Lung (tissue), 17 donors: ENCODE measurements at places on chromosomes 1 and 21. TPM values are rescaled to one million over a fixed set of nuclear protein-coding genes. Genes with fewer than 3 reads are reported as not detected.
A peak's percentile ranks its signal among the peaks of the same experiment; 100 is the strongest.

The SEMA6C gene
- polyA plus RNA-seq, result 6.7 TPM

The OR2L13 gene
- 0.03 TPM for polyA plus RNA-seq

GRCh38 chr1:151916726-151917370 lies 7.5 kb upstream of the THEM4 start:
- DNase-seq, result no peak

GRCh38 chr1:70382682-70383081 lies 28.2 kb upstream of the ANKRD13C start:
- DNase-seq, result no peak

The PCBP3 gene
- 1.6 TPM for polyA plus RNA-seq

GRCh38 chr1:214364786-214365295 lies 83.9 kb downstream of the SMYD2 start:
- DNase-seq, result no peak

GRCh38 chr1:7582460-7582972 lies 188.6 kb upstream of the VAMP3 start:
- DNase-seq, result no peak

DNA sequence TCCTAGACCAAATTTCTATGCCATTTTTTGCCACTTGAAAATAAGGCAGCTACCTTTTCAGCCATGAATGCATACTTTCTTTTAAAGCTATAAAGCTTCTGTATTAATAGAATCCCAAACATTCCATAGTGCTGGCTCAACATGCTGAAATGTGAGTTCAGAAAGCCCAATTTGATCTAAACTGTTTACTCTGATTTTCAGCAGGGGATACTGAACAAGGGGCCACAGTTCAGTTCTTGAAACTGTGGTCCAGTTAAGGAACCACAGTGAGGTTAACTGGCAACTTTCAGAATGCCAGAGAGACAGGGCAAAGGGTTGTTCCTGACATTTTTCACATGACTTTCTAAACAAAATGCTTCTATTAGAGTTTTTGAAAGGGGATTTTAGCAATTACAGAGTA lies 85.7 kb upstream of the COL11A1 start:
- no peak for DNase-seq

- DNase-seq, result no peak
Observed at GRCh38 chr1:147628441-147628840, 41.9 kb downstream of the ACP6 start.

GRCh38 chr1:207282496-207283380 lies 38.7 kb upstream of the CD55 start:
- DNase-seq, result no peak

The TP73 gene
- polyA plus RNA-seq, result 1.7 TPM

The NPPB gene
- polyA plus RNA-seq, result 0.45 TPM

GRCh38 chr1:79745929-79746328 lies 739.4 kb upstream of the ADGRL4 start:
- no peak for DNase-seq

DNA sequence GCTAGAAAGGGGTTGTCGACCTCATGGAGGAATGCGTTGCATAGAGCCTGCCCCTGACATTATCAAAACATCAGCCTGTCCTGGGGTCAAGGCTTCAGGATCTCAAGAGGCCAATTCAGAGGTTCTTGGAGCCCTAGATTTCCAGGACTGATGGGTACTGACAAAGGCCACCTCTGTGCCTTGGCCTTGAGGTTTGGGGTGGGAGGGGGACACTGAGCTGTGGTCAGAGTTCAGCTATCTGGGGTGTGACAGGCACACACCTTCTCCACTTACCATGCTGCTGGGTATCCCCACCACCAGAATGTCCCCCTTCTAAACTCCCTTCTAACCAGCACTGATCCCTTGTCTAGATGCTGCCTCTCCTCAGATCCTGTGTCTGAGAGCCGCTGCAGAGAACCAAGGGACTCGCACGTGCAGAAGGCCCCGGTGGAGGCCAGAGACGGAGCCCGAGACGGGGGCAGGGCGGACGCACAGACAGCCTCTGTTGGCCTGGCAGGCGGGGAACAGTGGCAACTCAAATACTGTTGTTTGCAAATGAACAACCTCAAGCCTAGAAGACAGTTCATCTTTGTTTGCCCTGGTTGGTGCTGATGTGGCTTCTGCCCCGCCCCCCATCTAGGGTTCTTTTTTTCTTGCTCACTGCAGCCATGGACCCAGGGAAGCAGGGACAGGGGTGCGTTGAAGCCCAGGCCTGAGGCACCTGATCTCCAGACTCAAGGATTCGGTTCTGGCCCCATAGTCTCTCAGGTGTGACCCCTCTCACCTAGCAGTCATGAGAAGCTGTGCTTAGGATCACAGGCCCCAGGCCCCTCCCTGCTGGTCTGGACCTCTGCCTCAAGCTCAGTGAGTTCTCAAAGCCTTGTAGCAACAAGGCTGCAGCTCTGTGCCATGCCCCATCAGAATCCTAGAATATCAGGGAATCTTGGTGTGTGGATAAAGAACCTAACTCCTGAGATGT lies 28.1 kb upstream of the CSF1 start:
- no peak for DNase-seq

The DUSP12 gene
- 27.1 TPM for polyA plus RNA-seq

DNA sequence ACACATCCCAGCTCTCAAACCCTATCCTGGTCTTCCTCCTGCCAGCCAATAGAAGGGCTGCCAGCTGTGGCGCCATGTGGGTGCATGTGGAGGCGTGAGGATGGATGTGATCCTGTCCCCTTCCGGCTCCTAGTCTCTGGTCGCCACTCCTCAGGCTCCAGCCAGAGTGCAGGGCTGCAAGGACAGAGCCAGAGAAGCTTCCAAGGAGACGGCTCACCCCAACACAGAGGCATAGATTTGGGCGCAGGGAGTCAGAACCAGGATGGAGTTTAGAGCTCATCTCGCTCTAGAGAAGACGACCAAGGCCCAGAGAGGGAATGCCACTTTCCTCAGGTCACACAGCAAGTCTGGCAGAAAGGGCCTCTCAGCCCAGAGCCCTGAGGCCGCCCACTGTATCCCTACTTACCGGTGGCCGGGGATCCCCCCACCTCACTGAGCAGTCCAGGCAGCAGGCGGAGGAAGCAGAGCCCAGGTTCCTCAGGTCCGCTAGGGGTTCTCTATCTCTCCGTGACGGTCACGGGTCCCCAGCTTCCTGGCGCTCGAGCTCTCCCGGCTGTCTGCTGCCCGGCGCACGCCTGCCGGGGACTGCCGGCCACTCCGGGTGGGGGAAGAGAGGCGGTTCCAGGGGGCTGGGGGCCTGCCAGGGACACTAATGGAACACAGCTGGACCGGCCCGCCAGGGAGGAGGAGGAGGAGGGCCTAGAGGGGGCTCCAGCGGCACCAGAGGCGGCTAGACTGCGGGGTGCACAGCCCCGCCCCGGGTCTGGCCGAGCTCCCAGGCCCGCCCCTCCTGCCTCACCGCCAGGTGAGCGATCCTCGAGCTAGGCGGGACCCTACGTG lies at the start of gene COL16A1:
COL16A1 (minus strand) TSS at position 587 of the 840 bp plus-strand sequence. CDS start 1,824 bp downstream, outside the sequence.
- peak; percentile 97 for DNase-seq

DNA sequence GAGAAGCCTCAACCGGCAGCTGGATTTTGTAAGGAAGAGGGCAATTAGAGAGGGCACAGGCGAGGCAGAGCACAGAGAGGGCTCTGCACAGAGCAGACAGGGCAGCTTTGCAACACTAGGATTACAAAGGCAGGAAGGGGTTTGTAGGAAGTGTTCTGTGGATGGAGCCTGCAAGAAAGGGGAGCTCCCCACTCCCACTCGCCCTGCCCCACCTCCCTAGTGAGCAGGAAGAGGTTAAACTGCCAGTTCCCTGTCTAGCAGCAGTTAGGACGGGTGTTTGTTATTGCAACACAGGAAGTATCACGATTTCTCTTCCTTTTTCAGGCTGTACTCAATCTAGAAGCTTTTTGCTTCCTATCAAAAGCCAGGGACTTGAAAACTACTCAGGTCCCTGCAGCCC lies 63.3 kb upstream of the LRRC8D start:
- peak; percentile 74 for DNase-seq

DNA sequence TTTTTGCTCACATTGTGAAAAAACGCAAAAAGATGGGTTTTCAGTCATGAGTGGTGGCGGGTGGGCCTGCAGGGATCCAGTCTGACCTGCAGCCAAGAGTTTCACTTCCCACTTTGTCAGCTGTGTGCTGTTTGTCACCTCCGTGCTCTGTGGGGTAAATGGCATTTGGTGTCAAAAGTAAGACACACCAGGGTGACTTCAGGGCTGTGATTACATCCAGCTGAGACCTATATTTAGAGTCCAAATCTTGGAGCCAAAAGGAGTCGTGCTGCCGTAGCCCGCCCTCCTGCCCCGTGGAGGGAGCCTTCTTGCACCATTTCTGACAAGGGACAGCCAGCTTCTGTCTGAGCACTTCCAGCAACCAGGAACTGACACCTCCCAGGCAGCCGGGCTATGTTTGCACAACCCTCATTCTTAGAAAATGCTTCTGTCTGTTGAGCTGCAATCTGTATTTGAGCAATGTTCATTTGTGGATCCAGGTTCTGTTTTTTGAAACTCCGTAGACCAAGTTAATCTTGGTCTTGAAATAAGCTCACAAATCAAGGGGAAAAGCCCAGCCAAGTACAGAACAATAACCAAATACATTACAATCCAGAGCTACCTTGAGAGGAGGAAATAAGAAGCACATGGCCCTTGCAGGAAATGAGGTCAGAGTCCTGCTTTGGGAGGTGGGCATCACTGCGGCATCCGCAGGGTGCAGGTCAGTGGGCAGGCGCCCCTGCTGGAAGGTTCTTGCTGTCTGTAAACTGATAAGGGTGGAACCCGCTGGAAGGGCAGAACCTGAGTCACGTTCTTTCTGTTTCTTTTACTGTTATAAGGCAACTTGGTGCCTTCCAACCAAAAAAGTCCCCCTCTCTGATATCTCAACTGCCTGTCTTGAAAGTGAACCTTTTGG lies 14.4 kb downstream of the ABCG1 start:
- DNase-seq, result peak; percentile 94

DNA sequence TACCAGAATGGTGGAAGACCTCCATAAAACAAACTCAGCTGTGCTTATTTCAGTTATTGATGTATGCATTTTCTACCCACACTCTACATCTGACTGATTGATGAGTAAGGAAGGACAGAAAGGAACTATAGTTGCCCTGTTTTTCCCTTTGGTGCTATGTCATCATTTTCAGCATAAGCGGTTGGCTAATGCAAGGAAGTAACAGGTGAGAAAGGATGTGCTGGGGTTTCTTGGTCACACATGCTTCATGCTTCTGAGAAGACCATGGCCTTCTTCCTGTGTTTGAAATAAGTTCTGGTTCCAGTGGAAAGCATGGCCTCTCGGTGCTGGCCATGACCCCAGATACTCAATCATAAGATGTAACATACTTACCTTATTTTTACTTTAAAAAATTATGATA lies 541.2 kb downstream of the PTPRU start:
- no peak for DNase-seq

DNA sequence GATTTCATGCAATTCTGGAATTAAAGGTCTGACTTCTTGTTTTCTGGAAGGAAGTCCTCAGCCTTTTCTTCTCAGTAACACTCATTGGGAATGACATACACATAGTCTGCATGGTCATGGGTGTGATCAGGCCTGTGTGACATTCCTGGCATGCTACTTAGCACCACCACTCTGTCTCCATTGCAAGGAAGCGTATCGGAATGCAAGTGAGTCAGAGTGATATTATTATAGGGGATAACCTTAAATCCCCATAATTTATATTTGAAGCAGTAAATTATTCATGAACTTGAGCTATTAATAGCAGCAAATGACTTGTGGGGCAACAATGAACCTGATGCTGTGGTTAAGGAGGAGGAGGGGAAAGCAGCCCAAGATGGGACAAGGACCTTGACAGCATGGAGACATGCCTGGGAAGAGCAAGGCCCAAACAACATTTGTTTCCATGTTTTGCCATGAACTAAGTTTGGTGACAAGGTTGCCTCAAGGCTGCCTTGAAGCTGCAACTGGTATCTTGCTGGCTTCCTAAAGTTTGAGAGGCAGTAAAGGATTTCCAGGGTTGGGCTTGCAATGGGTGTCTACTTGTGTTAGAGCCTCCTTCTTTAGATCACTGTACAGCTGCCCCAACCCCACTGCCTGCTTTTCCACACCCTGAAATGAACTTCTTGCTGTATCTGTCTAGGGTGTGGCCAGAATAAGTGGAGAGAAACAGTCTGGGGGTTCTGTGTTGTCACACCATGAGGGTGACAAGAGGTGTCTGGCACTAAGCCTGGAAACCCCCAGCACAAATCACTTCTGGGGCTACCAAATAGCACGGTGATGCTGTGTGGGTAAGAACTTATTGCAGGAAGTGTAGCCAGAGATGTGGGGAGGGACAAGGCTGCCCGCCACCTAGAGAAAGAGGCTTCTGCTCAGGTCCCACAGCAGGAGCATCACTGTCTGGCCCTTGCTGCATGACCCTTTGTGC lies 4.6 kb downstream of the MAB21L3 start:
- peak; percentile 52 for DNase-seq

The CASQ1 gene
- 0.26 TPM for polyA plus RNA-seq

The NTNG1 gene
- polyA plus RNA-seq, result 0.83 TPM

The C1orf185 gene
- not detected for polyA plus RNA-seq

GRCh38 chr1:188594542-188595235 lies 1765.9 kb downstream of the PLA2G4A start:
- no peak for DNase-seq

GRCh38 chr1:54972436-54972835 lies 8.0 kb upstream of the TMEM61 start:
- DNase-seq, result no peak

- no peak for DNase-seq
Observed at GRCh38 chr1:6033986-6034749, 11.5 kb upstream of the KCNAB2 start.

The GREM2 gene
- 0.47 TPM for polyA plus RNA-seq

DNA sequence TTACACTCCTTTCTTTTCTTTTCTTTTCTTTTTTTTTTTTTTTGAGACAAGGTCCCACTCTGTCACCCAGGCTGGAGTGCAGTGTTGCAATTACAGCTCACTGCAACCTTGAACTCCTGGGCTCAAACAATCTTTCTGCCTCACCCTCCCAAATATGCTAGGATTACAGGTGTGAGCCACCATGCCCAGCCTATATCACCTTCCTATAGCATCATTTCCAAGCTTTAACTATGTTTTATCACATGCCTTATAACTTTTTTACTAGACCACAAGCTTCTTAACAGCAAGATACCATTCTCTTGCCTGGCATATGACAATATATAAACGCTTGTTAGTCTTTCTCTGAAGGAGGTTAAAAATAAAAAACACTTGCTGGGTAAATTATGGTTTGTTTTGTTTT lies 55.3 kb upstream of the MUTYH start:
- no peak for DNase-seq

DNA sequence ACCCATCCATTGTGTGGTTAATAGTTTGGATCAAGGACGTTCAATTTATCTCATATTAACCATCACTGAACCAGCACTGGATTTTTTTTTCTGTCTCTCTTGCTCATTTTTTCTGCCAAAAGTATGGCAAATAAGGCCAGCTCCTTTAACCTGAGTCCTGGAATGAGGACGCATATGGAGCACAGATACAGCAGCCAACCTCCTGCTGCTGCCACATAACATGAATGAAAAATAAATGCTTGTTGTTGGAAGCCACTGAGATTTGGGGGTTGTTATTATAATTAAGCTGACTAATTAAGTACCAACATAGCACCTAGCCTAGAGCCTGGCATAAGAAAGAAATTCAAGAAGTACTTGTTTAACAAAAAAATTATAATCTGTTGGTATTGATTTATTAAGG lies 335.3 kb upstream of the DUSP10 start:
- no peak for DNase-seq

- no peak for DNase-seq
Observed at GRCh38 chr1:75361260-75361659, 227.1 kb downstream of the LHX8 start.
